Stimulated activated CD4-positive, alpha-beta T cell treated with anti-CD3 and anti-CD28 coated beads, Interleukin-12 subunit alpha, Interleukin-12 subunit beta, amount 100 ng/mL, for 4 hours (primary cell): ENCODE measurements at places on chromosomes 6 and 20.

GRCh38 chr20:31517373-31517772, 3.1 kb downstream of the HM13 start:
- no peak for DNase-seq

DNA sequence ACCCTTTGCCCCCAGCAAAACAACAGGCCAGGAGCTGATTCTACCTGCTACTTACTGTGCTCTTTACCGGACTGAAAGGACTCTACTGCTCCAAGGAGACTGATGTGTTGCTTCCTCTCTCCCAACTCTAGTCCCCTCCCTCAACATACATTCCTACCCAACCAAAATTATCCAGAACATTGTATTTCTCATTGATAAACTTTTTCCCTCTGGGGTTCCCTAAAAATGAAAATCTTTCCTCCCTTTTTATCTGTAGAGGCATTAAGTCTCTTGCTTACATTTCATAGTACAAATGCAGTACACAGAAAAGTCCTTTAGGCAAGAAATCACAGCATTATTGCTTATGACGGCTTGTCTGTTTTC, 940 bp upstream of the HS3ST5 start:
- no peak for DNase-seq

DNA sequence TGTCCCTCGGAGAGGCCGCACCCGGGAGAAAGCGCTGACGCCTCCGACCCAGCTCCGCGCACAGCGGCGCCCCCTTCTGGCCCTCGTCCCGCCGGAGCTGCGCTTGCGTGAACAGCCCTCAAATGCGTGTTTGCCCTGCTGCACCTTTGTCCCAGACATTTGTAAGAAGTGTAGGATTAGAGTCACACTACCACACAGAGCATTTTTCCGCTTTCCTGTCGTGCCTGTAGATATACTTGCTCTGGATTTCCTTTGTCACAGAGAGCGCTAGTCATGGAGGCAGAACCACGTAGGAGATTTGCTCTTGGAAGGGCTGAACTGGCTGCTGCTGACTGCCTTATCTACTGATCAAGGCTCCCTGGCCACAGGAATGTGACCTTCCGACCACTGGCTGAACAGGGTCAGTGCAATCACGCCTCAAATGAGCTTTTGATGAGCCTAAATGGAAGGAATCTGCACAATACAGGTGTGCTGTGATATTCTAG, 62.3 kb downstream of the PAX1 start:
- DNase-seq, result no peak

DNA sequence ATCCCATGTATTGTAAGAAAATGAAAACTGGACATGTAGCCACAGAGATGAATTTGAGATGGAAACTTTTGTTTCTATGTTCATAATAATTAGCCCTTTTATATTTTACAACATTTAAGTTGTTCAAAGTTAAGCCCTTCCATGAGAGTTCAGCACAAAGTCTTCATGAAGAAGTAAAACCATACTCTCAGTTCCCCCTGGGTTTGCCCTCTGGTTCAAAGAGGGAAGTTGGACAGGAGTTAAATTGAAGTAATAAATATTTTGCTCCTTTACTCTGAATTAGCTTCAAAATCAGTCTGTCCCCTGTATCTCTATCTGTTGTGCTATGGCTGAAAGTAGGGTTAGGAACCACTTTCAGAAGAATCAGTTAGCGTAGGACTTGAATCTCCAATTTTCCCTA, 31.1 kb downstream of the PHACTR2 start:
- DNase-seq, result no peak

- no peak for DNase-seq
These were observed 637 bp downstream of the TFB1M start for GRCh38 chr6:155313602-155314091.

DNA sequence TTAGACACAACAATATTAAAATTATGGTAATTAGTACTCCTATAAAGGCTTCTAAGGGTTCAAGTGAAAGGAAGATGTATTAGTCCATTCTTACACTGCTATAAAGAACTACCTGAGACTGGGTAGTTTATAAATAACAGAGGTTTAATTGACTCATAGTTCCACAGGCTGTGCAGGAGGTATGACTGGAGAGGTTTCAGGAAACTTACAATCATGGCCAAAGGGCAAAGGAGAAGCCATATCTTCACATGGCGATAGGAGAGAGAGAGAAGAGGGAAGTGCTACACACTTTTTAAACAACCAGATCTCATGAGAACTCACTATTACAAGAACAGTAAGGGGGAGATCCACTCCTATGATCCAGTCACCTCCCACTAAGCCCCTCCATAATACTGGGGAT, 52.9 kb downstream of the TINAG start:
- no peak for DNase-seq

DNA sequence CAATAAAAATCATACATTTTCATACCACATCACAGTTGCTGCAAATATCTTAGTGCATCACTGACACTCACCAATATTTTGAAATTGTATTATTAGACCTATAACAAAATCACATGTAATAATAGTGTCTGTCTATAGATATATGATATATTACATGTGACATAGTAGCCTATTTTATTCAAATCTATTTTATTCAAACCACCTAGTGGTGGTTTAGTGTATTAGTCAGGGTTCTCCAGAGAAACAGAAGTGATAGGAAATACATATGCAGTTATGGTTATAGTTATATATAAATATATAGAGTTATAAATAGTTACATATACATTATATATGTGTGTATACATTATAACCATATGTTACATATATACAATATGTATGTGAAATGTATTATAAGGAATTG, 366.5 kb upstream of the ARID1B start:
- no peak for DNase-seq
